NCI-H2029 (cell line): ENCODE measurements at places on chromosomes 1 and 21.
A peak's percentile ranks its signal among the peaks of the same experiment; 100 is the strongest.

DNA sequence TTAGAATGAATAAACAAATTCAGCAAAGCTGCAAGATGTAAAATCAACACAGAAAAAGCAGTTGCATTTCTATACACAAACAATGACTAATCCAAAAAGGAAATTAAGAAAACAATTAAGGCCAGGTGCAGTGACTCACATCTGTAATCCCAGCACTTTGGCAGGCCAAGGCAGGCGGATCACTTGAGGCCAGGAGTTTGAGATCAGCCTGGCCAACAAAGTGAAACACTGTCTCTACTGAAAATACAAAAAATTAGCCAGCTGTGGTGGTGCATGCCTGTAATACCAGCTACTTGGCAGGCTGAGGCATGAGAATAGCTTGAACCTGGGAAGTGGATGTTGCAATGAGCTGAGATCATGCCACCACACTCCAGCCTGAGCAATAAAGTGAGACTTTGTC lies 22.3 kb downstream of the THEM4 start:
- DNase-seq: no peak

DNA sequence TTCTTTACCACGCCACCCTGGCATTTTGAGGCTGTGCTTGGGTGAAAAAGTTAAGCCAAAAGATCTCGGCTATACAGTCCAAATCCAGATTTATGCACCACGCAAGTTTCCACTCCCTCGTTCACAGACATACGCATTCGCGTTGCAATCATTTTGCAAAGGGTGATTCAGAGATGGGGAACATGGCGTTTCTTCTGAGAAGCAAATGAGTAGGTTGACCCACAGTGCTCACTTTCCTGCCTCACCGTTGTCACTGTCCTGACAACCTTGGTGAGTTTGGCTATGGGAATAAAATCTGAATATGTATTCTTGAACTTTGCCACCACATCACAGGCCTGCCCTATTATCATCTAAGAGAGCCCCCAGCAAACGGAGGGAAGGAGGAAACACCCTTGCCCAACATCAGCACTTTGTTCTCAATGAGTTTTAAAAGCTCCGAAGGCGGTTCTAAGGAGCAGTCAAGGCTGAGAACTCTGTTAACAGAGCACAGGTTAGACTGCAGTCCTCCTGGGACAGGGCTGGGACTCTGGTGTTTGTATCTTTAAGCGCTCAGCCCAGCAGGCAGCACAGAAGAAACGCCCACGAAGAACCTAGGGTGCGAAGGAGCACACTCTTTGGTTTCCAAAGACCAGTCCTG lies 86.4 kb downstream of the RUNX1 start:
- no peak for DNase-seq

- peak; percentile 8 for DNase-seq
These were observed 6.8 kb upstream of the IL24 start for GRCh38 chr1:206890125-206891060.

GRCh38 chr1:215001419-215002021 lies 81.0 kb upstream of the KCNK2 start:
- no peak for DNase-seq

DNA sequence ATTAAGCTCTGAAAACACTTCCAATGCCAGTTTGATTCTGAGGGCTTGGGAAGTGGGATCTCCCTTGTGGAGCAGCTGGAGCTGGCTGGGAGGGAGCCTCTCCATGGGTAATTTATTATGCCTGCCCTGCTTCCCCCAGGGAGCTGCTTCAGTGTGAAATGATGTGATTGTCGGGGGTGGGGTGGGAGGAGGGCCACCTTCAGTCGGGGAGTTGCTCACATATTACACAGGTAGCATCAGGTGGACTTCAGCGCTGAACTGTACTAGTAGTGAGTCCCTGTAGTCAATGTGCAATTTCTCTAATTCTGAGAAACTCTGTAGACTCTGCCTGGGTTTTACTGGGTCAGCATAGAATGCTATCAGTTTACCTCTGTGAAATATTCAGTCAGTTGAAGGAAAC lies 12.8 kb downstream of the PLA2G2E start:
- DNase-seq: no peak
